Tibial nerve (tissue), 4 donors: ENCODE measurements at places on chromosomes 6 and 20. TPM values are rescaled to one million over a fixed set of nuclear protein-coding genes. Genes with fewer than 3 reads are reported as not detected.

GRCh38 chr6:40896696-40897095 is 142.3 kb downstream of the UNC5CL start:
- no peak for DNase-seq

GRCh38 chr6:134374491-134375219 is 56.7 kb upstream of the SGK1 start:
- no peak for DNase-seq

DNA sequence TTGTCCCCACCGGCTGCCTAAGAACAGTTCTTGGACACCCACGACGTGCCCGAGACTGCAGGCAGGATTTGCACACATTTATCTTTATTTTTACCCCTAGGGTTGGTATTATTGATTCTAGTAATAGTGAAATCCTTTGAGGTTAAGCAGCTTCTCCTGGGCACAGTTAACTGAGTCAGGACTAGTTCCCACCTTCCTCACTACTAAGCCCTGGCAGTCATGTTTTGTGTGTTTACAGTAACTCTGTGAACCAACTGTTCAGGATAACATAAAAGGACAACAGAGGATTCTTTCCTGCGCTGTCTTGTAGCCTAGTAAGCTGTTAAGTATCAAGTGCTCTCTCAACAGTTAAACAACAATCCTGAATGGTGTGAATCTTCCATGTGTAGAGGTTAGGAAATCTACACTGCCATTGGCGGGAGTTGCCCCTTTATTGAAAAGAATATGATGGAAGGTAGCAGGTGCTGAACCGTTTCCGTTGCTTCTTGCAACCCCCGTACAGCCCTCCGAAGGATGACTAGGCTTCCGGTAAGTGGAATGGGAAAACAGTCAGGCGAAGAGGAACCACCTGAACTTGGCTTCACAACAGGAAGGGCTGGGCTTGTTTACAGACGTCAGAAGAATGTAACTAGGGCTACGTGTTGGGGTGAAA is 979 bp upstream of the SOD2 start:
- DNase-seq: no peak

GRCh38 chr6:167855825-167856425 is 29.2 kb downstream of the AFDN start:
- DNase-seq: no peak

- no peak for DNase-seq
Measured at GRCh38 chr6:82076916-82077315, 170.6 kb downstream of the IBTK start.

DNA sequence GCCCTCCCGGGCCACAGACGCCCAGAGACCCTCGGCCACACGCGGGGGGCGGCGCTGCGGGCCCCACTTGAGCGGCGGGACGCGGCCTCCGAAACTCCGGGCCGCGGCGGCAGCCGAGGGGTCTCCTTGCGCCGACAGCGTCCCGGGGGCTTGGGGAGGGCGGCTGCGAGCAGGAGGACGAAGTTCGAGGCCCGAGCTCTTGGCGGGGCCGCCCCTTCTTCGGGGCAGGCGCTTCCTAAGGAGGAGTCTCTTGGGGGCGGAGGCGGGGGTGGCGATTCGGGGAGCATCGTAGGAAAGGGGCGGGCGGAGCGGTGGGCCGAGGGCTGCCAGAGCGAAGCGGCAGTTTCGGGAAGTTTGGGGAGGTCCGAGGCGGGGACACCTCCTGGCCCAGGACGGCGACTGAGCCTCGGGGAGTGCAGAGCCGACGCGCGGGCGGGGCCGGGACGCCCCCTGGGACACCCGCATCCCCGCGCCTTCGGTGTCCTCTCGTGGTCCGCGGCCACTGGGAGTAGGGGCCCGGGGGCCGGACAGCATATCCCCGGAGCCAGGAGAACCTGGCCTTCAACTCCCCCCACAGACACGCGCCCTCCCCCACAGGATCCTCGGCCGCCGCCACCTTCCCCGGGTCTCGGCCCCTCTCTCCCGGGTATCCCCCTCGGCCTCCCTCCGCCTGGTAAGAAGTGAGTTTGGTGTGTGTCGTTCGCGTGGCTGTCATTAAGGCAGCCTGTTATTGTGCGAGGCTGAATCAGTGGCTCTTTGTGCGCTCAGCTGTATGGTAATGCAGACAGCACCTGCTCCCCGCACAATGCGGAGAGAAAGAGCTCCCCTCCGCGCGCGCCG is 613 bp upstream of the DLL1 start:
- DNase-seq: peak; percentile 51

DNA sequence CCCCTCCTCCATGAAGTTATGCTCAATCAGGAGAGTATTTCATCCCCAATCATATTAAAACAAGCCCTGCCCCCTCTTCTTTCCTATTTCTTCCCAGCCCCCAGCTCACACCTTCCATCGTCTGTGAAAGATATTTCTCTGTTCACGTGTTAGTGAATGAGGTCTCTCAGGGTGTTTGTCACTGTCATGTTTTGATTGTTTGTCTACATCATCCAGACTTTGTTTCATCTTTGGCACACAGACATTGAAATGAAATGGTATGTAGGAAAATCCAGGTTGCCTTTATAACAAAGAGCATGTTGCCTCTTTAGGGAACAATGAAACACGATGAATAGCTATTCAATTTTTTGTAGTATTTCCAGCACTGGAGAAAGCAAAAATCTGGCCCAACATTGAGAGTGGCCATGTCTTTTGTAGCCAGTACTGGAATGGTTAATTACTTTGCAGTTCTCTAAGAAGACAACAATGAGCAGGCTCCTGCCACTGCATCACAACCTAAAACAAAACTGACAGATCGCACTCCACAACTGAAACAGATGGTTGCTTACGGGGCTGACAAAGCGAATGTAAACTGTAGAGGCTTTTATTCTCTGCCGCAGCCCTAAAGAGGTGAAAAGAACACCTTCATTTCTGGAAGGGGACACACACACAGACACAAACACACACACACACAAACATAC is 543.6 kb upstream of the CITED2 start:
- DNase-seq: no peak

DNA sequence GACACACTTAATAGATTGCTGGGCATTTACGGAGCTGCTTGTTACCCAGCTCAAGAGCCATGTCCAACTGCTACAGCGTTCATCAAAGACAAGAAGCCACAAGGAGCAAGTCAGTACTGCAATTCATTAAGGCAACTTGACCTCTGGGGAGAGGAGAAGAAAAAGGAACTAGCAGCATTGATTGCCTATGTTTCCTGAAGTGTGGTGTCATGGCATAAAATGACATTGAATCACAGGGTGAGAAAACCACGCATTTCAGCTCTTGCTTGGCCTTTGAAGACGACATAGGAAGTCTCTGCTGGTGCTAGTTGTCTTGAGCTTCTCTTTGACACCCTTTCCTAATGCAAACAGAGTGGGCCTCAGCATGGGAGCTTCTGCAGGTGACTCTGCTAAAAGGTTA is 139.1 kb downstream of the CDH26 start:
- no peak for DNase-seq

DNA sequence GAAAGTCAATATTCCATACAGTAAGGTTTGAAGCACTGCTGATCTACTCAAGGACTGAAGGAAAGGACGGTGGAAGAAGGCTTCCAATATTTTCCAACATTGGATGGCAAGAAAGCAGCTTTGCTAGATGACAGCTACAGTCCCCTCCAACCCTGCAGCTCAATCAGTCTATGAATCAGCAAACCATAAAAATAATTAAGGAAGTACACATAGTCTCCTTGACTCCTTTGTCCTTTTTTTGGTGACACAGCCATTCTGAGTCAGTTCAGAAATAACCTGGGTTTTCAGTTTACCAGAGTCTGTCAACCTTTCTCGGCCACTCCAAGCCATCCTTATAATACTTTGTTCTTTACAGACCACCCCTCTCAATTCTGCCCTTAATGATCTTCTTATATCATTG is 232.5 kb downstream of the IBTK start:
- DNase-seq: no peak

DNA sequence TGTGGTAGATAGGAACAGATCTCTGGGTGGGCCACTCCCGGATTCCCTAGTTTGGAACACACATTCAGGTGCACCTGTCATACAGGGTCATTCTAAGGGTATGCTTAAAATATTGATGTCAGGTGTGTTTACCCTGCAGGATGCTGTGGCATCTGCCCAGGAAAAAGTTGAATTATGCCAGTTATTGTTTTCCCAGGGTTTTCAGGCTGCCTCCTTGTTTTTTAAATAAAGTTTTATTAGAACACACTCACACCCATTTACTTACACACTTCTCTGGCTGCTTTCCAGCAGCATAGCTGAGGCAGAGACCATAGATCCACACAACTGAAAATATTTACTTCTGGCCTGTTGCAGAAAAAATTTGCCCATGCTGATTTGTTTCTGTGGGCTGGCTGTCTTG is 76.5 kb downstream of the PHACTR3 start:
- no peak for DNase-seq

DNA sequence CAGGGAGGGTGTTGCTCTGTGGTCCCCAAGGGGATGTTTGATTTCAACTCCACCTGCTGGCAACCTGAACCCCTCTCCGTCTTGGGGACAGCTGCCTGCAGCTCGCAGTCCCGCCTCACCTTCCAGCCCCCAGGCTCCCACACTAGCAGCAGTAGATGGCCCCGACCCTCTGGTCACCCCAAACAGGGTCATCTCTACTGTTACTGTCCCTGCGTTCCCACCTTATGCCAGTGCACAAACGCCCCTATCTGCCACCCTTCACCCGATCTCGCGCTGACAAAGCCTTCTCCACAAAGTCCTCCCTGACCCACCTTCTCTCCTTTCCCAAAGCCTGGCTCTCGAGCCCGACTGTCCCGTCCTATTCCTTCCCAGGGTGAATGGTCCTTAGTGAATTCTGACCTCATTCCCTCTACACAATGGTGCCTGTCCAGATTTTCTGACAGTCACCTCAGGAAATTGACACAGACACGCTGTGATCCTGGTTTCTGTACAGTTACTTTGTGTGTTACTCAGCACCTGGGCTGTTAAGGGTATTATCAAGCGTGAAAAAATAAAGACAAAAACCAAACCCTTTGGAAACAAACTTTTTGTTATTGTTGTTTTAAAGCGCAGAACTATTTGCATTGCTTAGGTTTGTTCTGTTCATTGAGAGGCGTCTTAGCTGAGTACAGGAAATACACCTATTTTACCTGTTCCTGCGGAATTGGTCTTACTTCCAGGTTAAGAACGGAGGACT is 728 bp downstream of the FUT9 start:
- no peak for DNase-seq

- DNase-seq: no peak
Measured at GRCh38 chr6:423055-423798, 31.7 kb downstream of the IRF4 start.

DNA sequence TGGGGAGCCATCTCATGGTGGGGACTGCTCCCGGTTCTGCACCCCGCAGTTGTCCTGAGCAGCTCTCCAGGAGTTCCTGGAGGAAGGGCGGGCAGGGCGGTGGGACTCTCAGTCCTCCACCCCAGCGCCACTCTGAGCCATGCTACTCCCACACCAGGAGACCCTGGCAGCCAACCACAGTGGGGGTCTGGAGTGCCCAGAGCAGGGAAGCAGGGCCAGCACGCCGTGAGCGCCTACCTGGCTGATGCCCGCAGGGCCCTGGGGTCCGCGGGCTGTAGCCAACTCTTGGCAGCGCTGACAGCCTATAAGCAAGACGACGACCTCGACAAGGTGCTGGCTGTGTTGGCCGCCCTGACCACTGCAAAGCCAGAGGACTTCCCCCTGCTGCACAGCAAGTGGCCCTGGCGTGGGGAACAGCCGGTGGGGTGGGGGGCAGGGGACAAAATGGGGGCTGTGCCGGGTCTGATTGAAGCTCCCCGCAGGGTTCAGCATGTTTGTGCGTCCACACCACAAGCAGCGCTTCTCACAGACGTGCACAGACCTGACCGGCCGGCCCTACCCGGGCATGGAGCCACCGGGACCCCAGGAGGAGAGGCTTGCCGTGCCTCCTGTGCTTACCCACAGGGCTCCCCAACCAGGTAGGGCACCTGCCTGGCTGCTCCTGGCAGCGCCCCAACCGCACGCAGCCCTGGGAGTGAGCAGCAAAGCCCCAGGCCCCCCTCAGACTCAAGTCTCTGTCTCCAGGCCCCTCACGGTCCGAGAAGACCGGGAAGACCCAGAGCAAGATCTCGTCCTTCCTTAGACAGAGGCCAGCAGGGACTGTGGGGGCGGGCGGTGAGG is 1.6 kb upstream of the TNFRSF6B start:
- no peak for DNase-seq

- DNase-seq: no peak
Measured at GRCh38 chr20:14761903-14762302, 424.5 kb upstream of the FLRT3 start.

GRCh38 chr6:18119236-18119635 is 3.2 kb downstream of the NHLRC1 start:
- no peak for DNase-seq

DNA sequence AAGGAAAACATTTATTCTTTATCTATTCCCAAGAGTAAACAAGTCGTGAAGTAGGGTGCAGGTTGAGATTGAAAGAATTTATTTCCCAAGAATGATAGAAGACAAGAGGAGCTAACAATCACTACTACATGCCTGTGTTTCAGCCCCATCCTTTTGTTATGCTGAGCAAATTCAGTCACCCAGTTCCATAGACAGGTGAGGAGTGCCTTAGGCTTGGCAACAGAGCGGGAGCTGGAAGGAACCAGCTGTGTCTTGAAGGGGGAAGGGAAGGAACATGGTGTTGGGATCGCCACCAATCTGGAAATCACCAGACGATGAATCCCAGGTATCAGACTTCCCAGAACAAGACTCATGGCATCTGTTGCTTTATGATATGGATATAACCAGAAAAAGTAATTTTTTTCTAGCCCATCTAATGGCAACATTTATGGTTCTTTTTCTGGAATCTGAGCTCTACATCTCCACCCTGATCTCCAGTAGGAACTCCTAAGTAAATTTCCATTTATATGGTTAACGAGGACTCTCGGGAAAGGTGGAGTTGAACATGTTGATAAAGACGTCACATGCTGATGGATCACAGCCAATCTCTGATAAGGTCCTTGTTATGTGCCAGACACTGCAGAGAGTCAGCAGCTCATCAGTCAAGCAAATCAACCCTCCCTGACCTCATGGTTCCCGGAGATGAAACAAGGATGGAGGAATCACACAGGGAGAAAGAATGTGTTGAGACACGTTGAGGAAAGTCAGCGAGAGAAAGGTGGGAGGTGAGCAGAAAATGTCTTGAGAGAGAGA is 344.9 kb downstream of the SMOC2 start:
- DNase-seq: no peak

DNA sequence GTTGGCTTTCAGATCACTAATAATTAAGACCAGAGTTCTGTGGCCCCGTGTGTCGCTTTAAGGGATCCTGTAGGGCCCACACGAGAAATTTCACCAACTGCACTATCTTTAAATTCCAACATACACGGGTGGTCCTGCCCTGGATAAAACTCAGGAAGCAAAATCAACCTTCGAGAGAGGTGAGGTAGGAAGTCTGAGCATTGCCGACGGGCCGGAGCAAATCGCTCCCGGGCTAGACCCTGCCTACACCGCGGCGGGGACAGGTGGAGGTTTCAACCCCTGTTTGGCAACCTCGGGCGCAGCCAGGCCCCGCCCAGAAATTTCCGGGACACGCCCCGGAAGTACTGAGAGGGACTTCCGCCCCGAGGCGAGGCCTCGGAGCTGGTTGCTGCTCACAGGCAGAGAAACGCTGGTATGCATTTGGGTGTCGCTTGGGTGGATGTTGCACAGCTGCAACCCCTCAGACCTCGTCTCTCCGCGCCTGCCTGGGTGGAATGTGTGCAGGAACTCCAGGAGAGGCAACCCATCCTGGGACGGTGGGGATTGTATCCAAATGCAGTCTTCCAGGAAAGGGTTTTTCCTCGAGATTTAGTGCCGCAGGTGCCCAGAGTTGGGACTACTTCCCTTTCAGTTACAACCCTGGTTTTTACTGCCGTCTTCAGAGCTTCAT is 19.9 kb downstream of the ZKSCAN8 start:
- peak; percentile 41 for DNase-seq

HTR1E gene
- total RNA-seq: not detected

KATNA1 gene
- total RNA-seq: 13.5 TPM

GNMT gene
- 2.0 TPM for total RNA-seq

SLCO4A1 gene
- total RNA-seq: 24.3 TPM

TRIM10 gene
- total RNA-seq: not detected

BNIP5 gene
- total RNA-seq: not detected

BPIFB2 gene
- total RNA-seq: not detected
